ENCODE measurements at places on chromosomes 6 and 20.

- DNase-seq = no peak
Measured at GRCh38 chr20:53902968-53903651, 167.3 kb downstream of the BCAS1 start.

GRCh38 chr6:31660381-31661261 is at the start of gene C6orf47:
TSS of gene C6orf47 (minus strand) at chr6:31660778. CDS start at chr6:31659947, 831 bp downstream.
- DNase-seq = peak; percentile 61

DNA sequence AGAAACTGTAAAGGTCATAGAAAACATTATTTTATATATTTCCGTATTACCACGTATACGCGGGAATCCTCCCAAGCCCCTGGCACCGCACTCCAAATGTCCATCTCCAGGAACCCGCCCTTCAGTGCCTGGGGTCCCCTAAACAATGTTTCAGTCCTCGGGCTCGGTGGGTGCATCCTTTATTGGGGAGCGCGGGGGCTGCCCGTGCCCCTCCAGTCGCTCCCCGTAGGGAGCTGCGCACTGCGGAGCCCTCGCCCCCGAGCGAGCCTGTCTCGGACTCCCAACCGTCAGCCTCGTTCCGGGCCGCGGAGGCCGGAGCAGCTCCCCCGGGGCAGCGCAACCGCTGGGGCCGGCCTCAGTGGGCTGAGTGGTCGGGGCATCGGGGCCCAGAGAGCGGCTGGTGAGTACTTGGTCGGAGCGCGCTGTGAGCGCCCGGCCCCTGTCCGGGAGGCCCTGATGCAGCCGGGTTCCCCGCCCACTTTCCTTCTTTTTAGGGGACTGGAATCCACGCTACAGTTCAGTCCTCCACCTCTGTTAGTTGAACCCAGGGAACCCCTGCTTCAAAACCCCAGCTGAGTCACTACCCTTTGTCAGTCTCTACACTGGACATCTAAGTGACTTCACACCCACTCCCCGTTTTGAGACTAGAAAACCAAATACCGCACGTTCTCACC is at the start of gene DNAH8:
Gene DNAH8, plus strand, starts transcription at position 296 of the 674 bp plus-strand sequence. CDS start 7,499 bp downstream, outside the sequence.
- no peak for DNase-seq

DNA sequence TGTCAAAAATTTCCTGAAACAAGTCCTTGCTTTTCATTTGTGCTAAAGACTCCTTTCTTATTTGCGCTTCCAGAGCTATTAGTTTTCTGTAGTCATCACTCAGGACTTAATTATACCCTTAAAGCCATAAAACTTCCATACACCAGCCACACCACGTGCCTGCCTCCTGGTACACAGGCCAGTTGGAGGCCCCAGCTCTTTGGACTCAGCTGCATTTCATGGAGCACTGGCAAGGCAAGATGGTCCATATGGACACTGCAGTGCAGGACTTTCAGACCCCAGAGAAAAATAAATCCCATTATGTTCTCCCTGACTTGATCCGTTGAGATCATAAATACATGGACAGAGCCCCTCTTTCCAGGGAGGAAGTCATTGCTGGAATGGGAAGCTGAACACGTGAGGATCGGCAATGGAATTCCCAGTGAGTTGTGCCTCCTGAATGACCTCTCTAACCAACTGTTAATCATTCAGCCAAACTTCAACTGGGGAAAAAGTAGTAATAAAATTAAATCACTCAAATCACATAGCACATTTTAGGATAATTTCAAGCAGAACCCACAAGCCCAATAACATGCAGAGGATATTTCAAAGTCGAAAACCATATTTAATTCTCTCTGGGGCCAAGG is 173.1 kb downstream of the HACE1 start:
- DNase-seq = no peak

DNA sequence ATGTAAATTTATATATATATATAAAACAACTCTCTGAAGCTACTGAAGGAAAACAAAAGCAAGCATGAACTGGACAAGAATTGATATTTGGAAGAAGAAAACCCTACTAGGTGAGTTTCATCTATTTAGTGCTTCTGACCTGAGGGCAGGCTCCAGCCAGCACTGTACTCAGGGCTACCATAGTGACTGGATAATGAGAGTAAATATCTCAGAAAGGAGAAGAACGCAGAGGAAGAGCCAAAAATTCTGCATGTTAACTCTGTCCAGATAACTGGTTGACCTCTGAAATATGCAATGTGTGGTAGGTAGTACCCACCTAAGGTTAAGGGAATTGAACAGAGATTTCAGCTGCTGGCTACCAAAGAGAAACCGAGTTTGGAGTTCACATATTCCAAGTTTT is 41.4 kb upstream of the CCN2 start:
- no peak for DNase-seq

GRCh38 chr6:113019176-113019575 is 672.0 kb downstream of the RFPL4B start:
- DNase-seq = no peak

GRCh38 chr6:165819394-165819793 is 156.4 kb upstream of the PDE10A start:
- no peak for DNase-seq

Data from SHP77 treated with DMSO at 0.1 percent for 48 hours (cell line).